Non-pigmented ciliary epithelial cell (primary cell): ENCODE measurements at places on chromosomes 7 and 10.

DNA sequence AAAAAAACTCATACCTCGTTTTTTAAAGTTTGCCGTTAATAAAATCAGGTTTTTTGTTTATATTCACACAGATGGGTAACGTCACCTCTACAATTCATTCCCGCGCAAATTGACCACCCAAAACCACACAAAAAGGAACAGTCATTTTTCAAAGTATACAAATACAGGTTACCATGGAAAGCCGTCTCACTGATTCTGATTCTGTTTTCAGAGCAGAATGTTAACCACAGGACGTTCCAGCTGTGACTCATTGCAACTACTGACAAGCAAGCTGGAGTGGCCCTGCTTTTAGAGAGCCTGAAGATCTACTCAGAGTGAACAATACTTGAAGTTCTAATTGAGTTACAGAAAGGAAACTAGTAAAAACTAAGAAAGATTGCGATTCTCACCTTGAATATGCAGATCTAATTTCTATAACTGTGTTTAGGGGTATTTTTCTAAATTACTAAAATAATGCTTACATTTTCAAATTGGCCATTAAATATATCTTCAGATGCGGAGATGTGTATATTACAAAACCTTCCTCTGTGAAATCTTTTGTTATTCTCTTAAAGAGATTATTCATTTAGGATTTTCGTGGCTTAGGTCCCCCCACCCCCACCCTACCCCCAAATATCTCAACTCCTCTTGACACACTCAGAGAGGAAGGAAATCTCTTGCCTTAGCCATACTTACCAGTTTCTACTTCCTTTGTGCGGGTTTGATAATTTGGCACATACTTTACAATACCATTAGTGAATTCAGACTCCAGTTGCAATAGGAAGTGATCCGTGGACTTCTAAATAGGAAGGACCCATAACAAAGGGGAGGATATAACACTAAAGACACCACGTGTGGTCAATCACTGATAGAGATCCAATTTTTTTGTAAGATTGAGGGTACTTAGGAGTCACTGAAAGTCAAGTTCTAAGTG lies 106.0 kb downstream of the CUBN start:
- peak; percentile 99 for DNase-seq

GRCh38 chr10:73509695-73510094 lies 13.9 kb upstream of the PPP3CB start:
- no peak for DNase-seq

DNA sequence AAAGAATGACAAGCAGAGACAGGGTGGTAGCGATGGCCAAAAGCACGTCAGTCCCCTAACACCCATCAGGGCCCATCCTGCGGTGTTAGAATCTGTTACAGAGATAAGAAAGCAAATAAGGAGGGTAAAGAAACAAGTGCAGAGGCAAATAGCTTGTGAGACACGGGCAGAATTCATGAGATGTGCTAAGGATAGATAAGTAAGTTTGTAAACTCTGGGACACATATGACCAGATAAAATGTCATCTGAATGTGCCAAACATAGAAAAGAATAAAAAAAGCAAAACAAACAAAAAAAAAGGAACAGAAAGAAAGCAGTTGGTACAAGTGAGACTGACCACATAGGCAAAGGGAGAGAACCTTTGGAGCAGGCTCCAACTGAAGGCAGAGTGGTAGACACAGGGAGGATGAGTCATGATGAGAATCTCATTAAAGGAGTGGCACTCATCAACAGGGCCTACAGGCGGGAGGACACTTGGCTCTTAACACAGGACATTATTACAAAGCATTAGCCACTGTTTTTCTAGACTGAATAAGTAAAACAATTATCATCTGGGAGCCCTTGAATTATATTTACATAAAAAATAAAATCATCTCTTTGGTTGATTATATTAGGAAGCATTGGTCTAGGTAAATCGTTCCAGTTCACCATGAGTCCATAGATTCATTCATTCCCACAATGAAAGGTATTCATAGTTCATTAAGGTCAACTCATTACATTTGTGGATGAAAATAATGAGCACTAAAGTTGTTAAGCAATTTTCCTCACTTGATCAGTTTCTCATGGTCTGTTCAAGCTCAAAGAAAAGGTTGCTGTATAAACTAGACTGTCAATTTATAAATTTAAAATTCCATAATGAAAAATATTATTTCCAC lies 21.5 kb upstream of the EPHB6 start:
- DNase-seq = no peak

DNA sequence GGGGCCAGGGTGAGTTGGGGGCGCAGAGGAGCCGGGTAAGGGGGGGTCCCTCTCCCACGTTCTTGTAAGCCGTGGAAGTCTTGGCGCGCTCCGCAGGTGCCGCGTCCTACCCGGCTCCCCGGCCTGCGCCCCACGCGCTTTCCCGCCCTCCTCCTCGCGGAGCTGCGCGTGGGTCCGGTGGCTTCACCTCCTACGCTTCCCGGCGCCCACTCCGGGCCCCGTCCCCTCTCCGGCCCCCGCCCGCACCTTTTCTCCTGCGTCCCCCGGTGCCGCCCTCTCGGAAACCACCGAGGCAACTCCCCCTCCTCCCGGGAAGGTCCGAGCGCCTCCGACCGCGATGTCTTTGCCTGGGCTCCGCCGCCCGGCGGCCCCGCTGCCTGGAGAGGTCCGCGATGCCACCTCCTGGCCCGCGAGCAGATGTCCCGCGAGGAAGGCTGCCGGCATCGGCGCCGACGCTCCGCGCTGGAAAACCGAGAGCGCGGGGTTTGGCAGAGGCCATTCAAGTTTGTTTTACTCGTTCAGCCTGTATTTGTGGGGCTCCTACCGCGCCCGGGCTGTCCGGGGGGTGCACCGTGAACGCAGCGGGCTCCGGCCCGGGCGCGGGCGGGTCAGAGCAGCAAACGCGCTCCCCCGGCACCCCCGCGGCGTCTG lies 2.4 kb upstream of the NKX6-2 start:
- no peak for DNase-seq

DNA sequence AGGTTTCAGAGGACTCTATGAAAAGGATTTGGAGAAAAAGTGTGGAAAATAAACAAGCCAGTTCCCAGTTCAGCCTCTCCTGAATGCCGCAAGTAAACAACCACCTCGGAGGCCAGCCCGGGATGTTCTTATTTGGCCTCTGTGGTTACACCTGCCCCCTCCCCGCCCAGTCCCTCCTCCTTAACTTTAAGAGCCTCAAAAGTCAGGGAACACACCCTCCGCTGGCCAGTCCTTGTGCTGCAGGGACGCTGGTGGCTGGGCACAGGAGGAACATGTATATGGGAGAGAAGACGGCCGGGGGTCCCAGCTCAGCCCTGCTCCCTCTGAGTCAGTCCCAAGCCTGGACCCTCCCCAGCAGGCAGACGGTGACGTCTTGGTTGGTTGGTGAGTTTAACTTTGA lies 6.1 kb downstream of the CHST3 start:
- no peak for DNase-seq

DNA sequence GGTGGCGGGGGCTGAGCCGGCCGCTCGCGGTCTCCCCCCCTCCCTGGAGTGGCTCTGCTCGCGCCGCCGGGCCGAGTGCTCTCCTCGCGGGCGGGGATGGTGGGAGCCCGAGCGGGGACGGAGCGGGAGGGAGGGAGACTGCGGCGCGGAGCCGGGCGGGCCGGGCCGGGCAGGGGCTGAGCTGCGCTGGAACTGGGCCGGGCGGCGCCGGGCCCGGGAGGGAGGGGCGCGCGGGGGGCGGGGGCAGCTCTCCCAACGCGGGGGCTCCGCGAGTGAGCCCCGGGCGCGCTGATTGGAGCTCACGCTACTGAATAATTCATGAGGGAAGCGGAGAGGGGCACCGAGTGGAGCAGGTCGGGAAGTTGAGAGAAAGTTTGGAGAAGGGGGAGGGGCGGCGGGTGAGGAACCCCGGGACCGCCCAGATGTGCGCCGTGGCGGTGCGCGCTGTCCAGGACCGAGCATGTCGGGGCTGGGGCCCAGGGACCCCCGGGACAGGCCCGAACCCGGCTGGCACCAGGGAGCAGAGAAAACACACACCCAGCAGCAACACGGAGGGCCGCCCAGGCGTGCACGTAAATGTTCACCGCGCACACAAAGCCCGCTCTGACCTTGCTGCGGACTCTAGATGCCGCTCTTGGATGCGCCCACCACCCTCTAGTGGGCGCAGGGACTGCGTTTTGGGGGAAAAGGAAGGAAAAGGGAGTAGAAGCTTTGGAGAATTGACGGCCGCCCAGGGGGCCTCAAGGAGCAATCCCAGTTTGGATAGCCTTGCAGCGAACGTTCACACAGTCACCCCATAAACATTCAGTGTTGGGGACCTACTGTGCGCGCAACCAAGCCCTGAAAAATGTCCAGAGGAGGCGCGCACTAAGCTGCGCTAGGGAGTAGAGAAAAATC lies at the start of gene EPHB4:
Gene EPHB4, minus strand, starts transcription at position 194 of the 897 bp plus-strand sequence. CDS start 493 bp downstream, outside the sequence.
- no peak for DNase-seq

- no peak for DNase-seq
These were observed 23.9 kb upstream of the AP5Z1 start for GRCh38 chr7:4751398-4751947.

DNA sequence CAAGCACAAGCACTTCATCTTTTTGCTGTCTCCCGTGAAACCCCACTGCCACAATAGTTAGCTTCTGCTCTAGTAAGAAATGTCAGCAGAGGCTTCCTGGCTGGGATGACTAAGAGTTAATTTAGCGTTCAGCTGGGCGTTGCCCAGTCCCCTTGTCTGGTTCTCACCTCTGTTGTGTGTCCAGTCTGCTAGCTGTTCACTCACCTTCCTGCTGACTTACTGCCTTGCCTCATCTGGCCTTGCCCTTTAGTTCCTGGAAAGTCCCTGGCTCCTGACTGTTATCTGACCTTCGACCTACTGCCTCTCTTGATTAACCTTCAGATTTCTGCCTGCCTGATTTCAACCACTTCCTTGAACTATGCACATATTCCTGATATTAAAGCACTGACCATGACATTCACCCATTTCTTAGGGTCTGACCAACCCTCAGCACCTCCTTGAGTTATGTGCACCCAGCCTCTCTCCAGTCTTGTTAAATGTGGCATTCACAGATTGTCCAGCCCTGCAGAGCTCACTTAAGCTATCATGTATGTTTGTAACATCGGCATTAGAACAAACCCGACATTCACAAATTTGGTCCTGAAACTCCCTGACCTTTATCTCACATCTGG lies 30.3 kb downstream of the C7orf33 start:
- DNase-seq = no peak

GRCh38 chr7:36487756-36488336 lies 98.2 kb downstream of the ANLN start:
- no peak for DNase-seq

DNA sequence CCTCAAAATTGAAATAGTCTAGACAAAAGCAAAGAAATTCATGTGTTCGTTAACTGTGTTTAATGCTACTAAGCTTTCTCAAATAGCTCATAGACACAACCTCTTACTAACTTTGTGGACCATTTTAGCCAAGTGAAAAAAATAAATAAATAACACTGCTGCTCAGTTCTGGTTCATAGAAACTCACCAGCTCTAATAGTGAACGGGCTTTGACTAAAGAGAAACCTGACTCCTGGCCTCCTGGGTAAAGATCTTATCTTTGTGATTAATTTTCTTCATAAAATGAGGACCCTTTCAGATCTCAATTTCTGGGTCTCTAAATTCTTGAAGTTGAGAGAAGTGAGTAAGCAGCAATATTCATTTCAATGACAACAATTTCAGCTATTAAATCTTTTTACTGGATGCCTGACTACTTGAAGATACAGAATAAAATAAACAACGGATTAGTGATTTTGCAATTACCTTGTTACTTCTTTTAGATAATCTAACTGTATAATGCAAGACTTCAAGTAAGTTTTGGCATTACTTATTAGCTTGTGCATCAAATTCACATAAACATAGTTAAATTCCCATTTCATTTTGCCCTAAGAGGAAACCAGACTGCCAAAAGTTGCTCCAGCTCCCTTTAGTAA lies 3.1 kb downstream of the CADPS2 start:
- no peak for DNase-seq

GRCh38 chr10:101280511-101280910 lies 51.2 kb upstream of the LBX1 start:
- DNase-seq = no peak

DNA sequence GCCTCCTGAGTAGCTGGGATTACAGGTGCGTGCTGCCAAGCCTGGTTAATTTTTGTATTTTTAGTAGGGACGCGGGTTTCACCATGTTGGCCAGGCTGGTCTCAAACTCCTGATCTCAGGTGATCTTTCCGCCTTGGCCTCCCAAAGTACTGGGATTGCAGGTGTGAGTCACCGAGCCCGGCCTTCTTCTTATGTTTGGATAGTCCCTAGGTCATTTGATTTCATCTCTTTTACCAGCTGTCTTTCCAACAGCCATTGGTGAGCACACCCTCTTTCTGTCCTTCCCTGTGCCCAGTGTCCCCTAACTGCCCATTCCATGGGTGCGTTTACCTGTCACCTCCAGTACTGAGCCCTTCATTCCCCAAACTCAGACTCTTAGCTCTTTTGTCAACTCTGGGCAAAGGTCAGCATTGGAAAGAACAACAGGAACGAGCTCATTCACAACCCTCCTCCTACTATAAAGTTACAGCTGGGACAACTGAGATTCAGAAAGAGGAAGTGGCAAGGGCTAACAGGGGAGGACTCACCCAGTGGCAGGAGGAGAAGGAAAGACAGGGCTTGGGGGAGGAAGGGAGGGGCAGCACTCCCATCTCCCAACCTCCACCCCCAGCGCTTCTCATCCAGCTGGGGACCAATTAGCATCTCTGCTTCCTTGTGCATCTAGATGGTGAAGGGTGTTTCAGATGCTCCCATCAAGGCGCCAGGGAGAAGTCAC lies 5.6 kb downstream of the SSC4D start:
- DNase-seq = no peak

- no peak for DNase-seq
These were observed 926.1 kb upstream of the SORCS1 start for GRCh38 chr10:108090476-108091215.

DNA sequence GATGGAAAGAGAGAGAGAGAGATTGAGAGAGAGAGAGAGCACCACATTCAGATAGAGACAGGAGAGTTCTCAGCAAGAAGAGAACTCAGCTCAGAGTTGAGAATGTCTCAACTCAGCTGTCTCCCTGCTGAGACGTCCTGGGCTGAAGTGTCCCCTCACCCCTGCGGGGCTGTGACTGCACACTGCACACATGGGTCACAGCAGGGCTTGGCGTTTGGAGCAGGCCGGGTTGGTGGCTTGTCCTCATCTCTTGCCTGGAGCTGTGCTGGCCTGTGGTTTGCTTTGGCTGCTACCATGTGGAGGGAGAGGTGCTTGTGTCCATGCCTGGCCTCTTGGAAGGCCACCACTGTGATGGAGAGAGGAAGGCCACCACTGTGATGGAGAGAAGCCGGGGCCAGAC lies 167.9 kb downstream of the RNF216 start:
- no peak for DNase-seq
